Caudate nucleus (tissue), 63 donors: ENCODE measurements at places on chromosomes 1 and 21.

DNA sequence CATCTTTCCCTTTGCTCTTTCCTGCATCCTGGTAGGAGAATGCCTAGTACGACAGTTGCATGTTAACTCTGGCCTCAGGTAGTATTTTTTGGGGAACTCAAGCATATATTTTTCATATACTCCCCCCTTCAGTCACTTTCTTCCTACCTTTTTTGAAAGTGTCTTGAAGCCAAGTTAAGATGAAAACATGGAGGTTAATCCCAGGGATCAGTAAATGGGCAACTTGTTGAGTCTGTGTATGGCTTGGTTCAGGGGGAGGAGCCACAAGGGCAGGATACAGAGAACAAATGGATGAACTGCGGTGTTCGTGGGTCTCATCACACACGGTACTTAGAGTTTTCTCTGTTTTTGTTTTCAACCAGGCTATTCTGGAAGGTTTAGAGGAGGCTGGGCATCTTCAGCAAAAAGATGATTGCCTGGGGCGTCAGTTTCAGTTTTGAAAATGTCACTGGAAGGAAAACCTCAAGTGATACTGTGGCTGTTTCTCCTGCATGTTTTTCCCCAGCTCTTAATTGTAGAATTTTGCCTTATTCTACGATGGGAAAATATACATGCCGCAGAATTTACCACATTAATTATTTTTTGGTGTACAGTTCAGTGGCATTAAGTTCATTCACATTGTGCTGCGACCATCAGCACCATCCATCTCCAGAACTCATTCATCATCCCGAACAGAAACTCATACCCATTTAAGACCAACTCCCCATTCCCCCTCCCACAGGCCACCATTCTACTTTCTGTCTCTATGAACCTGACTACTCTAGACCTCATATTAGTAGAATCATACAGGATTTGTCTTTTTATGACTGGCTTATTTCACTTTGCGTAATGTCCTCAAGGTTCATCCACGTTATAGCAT, 71.5 kb downstream of the MAP10 start:
- no peak for DNase-seq

GRCh38 chr21:38709876-38710275, 95.9 kb upstream of the ETS2 start:
- DNase-seq, result no peak

DNA sequence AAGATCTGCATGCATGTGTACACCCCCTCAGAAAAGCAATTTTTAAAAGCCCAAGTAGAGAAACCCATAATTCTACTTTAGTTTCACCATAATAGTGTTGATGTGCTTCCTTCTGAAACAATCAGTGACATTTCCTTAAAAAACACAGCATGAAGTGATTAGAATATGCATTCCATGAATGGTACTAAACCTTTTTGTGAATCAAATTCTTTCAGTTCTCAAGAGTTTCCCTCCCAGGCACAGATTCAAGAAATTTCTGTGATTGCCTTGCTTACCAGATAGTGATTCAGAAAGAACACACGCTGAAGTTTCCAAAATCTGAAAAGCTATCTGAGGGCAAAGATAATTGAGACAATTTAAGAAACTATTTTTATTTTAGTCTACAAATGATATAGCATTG, 136.4 kb upstream of the ADGRL2 start:
- no peak for DNase-seq

DNA sequence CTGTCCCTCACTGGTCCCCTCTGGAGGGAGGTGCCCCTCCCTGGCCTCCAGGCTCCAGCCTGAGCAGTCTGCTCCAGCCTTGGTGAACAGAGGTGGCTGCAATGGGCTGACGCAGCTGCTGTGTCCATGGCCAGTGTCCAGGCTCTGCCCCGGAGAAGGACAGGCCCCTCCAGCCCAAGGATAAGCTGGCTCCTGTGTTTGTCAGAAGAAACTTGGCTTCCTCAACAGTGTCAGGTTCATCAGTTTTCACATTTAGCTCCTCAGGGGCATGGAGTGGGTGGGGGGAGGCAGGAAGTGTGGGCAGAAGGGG, 402.8 kb downstream of the MATN1 start:
- DNase-seq, result no peak

- no peak for DNase-seq
Measured at GRCh38 chr21:37451446-37451845, 84.9 kb downstream of the DYRK1A start.

GRCh38 chr1:200279810-200280411, 129.9 kb downstream of the ZNF281 start:
- DNase-seq, result no peak

DNA sequence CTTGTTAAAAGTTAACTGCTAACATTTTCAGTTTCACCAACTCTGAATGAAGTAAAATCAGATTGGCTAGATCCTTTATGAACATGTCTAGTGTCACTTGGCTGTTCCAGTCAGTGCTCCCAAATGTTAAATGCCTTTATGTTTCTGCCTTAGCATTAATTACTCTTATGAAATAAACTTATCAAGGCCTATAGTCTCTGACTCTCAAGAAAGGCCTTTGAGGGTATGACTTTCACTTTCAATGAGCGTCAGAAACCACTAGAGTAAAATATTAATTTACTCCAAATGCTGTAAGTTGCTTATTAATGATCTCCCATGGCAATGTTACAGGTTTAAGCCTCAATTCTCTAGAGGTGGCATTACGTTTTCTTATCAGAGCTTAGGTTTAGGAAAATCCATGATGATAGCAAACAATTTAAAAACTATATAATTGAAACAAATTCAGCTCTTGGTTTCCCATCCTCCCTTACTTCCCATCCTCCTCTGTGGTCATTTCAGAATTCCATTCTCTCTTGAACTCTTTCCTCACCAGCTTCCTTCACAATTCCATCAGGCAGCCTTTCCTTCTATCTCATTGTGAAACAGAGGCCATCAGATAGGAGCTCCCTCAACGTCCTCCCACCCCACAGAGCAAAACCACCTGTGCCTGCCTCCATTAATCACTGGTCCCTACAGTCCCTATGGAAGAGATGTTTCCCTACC, 108.6 kb upstream of the COP1 start:
- DNase-seq, result no peak

DNA sequence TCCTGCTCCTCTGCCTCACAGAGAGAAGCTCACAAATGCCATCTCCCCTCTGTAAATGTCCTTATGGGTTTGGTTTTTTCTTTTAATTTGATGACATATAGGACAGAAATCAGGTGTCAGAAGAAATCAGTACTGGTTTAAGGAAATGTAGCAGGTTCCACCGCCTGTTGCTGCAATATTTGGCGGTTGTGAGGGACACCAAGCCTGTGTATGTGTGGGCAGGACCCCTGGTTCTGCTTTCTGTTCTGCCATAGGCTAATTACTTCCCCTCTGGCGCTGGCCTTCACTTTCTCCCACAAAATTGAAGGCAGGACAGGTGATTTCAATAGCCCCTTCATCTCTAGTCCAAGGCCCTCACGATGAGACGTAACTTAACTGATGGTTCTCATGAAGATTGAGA, 69.2 kb downstream of the PRDM2 start:
- no peak for DNase-seq

GRCh38 chr1:160836981-160837557, 25.6 kb downstream of the CD244 start:
- no peak for DNase-seq

- no peak for DNase-seq
Measured at GRCh38 chr1:17742583-17742982, 12.6 kb upstream of the ACTL8 start.

DNA sequence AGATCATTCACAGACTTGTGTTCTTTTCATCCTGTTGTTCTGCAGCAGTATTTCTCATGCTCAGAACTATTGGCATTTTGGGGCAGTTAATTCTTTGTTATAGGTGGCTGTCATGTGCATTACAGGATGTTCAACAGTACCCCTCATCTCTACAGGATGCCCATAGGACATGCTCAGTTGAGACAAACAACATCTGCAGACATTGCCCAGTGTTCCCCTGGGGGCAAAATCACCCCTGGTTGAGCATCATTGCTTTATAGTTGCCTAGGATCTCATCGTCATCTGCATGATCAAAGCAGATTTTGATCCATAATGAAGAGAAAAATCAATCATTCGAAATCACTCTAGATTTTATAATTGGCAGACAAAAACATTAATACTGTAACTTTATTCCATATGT, 222.5 kb upstream of the CACYBP start:
- DNase-seq, result no peak

GRCh38 chr1:72037745-72038343, 244.5 kb downstream of the NEGR1 start:
- no peak for DNase-seq

GRCh38 chr21:43825936-43826622, 36.7 kb downstream of the RRP1 start:
- DNase-seq, result no peak

DNA sequence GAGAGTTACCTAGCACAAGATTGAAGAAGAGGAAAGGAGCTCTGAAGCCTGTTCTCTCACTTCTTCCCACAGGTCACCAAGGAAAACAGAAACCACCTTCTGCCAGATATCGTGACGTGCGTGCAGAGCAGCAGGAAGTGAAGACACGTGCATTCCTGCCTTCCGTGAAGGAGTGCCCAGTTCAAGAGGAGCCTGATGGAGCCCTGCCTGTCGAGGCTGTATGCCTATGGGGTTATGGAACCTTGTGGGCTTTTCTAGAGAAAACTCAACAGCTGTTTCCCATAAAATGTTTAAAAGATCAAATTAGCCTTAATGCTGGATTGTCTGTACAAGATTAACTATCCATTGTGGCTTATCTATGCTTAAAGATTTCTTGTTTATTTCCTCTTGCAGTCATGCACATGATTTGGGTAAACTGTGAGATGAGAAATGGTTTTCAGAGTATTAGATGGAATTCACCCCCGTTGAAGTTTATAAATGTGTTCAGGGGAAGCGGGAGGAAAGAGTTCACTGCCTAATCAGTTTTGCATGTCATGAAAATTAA, 27.8 kb downstream of the NTPCR start:
- DNase-seq, result no peak

DNA sequence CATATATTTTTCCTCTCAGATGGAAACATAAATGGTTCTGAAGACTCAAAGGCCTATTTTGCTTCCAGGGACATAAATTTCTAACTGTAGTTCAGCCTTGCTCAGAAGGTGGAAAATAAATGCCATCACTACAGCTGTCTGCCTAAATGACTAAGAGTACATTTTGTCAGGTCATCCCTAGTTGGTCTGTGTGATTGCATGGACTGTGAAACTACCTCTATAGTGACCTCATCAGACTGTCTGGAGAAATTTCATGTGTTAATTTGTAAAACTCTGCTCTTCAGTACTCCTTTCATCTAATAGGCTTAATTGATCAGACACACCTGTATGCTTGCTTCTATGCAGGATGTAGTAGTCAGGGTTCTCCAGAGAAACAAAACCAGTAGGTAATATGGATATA, 886.9 kb downstream of the AMY1C start:
- no peak for DNase-seq

GRCh38 chr21:45584786-45585185, 42.5 kb upstream of the SLC19A1 start:
- no peak for DNase-seq

DNA sequence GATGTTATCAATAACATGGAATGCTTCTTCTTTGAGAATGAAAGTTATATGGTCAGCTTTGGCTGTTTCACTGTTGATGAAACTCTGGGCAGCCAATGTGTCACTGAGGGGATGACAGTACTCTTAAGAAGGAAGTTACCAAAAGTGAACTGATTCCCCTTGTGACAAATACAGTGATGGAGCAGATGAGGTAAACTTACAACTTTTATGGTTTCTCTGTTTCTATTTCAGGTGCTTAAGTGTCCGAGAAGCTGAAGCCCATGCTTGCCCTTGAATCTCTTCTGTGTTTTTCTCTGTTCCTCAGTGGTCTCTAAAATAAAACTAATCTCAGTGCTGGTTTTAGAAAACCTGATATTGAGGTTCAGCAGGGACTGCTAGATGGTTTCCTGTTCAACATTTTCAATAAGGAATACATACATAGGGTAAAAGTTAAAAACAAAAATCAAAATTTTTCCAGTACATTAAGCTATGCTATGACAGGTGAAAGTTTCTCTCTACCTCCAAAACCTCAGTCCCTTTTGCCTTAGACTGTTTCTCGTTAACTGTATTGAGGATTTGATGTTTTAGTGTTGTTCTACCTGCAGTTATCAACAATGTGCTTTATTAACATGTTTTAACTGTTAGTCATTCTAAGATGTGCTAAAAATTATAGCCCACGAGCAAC, 454.4 kb upstream of the ADGRL4 start:
- no peak for DNase-seq

DNA sequence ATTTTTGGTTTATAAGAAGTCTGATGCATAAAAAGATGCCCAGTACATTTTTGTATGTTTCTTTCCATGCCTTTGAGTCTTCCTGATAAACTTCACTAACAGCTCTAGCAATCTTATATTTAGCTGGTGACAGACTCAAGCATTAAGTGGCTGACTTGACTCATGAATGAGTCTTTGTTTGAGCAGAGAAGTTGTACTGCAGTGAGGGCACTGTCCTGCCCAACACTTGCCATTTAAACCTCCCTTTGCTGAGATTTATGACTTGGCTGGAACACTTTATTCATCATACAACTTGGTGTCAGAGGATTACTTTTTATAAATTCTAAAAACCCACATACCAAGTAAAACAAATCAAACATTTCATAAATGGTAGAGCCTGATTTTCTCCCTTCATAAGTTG, 14.6 kb upstream of the CAMSAP2 start:
- DNase-seq, result no peak

- DNase-seq, result no peak
Measured at GRCh38 chr1:119966020-119966419, 69.7 kb upstream of the ADAM30 start.

- no peak for DNase-seq
Measured at GRCh38 chr1:48027533-48027835, 30.3 kb upstream of the TRABD2B start.

DNA sequence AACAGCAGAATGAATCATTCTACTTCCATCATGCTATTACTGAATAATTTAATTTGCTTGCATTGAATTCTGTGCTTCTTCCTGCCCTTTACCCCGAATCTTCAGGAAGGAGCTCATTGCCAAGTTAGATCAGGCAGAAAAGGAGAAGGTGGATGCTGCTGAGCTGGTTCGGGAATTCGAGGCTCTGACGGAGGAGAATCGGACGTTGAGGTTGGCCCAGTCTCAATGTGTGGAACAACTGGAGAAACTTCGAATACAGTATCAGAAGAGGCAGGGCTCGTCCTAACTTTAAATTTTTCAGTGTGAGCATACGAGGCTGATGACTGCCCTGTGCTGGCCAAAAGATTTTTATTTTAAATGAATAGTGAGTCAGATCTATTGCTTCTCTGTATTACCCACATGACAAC, 44.2 kb downstream of the MAP3K7CL start:
- no peak for DNase-seq

DNA sequence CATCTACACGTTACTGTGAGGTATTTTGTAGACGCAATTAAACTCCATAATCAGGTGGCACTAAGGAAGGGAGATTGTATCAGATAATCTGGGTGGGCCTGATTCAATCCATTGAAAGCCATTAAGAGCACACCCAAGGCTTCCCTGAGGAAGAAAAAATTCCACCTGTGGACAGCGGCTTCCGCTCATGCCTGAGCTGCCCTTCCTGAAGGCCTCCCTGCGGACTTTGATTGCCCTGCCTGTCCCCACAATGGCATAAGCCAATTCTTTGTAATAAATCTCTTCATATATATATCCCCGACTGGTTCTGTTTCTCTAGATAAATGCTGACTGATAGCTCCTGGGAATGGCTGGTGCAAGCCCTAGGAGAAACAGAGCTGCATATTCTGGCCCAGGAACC, 138.3 kb downstream of the TGFBR3 start:
- DNase-seq, result no peak
